ENCODE measurements at places on chromosomes 5 and 9. TPM values are rescaled to one million over a fixed set of nuclear protein-coding genes. Genes with fewer than 3 reads are reported as not detected.

DNA sequence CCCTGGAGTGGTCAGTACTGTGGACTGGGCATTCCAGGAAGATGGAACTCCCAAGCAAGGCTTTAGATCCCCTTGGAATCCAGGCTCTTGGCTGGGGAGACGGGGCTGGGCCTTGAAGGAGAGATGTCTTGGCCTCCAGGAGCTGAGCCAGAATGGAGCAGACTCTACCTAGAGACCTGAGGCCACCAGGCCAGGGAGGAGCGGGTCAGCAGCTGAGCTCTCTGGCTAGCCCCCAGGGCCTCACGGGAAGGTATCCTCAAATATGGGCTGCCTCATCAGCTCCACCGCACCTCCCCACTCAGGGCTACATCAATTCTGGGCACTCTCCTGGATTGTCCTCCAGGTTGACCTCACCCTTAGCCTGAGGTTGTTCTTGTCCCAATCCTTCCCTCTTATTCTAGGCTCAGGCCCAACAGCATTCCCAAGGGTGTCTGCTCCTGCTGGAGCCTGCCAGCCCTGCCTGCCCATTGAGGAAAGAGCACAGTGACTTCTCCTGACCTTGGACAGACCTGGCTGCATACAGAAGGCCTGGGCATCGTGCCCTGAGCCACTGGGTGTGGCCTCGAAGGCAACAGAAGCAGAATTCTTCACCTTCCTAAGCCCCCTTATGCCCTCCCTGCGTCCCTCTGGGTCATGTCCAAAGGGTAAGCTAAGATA lies 3.0 kb upstream of the PDLIM4 start:
- no peak for DNase-seq

GRCh38 chr9:91930475-91930874 lies 19.6 kb downstream of the ROR2 start:
- DNase-seq = no peak

DNA sequence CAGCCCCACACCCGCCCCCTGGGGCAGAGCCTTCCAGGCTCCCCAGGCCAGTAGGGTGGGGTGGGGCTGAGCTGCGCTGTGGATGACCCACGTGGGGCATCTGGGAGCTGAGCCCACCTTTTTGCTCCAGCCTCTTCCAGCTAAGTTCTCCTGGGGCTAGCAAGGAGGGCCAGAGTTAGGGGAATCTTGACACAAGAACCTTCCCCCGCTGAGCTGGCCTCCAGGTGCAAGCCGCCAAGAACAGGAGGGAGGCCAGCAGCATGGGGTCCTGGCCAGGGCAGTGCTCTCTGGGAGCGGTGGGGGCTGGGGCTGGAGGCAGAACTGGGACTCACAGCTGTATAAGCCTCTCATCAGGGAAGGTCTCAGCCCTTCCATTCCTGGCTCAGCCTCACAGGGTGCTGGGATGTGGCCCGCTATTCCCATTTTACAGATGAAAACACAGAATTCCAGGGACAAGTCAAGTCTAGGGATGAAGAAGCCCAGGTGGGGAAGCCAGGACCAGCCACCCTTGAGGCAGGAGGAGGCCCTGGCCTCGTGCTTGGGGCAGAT lies 21.5 kb downstream of the SARDH start:
- no peak for DNase-seq

DNA sequence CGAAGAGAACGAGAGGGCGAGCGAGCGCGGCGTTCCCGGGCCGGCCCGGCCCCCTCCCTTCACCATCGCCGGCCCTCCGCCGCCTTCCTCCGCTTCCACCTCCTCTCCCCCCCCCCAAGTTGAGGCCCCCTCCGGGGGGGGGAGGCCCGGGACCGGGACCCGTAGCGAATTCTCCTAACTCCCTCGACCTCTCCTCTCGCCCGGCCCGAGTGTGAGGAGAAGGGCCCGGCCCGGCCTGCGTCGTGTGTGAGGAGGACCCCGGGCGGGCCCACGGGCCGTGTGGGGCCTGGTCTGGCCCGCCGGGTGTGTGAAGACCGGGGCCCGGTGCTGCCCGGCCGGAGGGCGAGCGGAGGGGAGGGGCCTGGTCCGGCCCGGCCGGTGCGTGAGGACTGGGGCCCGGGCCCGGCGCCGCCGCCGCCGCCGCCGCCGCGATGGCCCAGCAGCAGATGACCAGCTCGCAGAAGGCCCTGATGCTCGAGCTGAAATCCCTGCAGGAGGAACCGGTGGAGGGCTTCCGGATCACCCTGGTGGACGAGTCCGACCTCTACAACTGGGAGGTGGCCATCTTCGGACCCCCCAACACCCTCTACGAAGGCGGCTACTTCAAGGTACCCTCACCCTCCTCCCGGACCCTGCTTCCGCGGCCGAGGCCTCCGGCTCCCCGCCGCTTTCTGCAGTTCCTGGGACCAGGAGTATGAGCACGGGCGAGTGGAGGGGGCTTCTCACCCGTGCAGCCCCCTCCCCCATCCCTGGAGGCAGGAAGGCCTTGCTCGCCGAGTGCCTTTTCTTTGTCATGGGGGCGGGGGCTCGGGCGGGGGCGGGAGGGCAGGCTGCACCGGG lies 587 bp downstream of the UBE2R2 start:
- DNase-seq = peak; percentile 11

DNA sequence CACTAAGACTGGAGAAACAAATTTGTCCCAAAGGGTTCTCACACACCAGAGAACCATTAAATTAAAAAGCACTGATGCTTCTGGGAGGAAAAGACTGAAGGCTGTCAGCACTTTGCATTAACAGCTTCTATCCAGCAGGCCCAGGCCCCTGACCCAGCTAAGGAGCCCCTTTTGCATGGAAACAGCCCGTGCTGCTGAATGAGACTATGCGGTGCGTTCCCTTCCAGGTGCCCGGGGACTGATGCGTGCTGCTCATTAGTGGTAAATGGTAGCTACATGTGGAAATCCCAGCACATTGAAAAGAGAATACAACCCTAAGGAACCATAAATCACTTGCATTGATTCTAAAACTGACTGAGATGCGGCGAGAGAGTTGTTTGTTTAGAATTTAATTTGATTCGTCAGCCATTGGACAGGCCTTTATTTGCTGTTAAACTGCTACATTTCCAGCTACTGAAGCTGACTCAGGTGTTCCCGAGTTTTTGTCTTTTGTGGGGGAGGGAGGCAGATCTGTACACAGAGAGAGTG lies 351.0 kb upstream of the SLC24A2 start:
- no peak for DNase-seq

DNA sequence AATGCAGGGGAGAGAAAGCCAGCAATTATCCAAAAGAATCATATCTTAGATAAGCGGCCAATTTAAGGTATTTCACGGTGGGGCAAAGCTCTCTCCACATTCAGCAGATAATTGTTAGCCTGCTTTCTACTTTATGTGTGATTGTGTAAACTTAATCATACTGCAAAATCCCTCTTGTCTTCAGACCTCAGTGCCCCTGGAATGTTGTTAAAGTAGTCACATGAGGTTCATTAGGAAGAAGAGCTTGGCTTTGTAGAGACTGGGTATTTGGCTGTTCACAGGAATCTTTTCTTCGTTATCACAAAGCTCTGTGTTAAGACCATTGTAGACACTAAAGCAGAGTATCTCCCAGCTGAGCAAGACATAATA lies 127.0 kb downstream of the RFK start:
- DNase-seq = no peak

DNA sequence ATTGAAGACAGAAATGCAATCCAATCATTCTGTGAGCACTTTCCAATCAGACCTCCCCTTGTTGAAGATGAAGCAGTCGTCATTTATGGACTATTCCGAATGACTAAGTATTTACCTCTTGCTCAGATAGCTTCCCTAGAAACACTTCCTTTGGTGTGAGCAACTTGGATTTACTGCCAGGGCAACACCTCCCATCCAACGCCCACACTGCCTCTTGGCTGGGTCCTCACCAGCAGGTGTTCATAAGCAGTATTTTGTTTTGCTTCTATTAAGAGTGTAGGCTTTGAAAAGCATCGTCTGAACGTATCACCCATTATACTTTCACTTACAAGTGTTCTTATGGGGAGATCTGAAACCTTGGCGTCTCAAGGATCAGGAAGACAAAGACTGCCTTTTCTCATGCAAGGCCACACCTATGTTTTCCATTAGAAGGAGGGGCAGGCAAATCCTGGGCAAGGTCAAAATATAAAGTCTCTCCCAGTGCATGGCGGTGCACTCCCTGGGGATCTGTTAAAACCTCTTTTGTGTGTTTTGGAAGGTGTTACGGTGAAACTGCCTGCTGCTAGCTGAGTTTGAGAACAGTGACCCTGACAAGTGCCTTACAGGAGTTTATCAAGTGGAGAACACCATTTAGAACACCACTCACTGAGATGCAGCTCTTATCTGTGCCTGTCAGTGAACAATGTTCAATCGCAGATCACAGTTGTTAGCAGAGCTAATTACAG lies 10.6 kb upstream of the MARCHF3 start:
- no peak for DNase-seq

DNA sequence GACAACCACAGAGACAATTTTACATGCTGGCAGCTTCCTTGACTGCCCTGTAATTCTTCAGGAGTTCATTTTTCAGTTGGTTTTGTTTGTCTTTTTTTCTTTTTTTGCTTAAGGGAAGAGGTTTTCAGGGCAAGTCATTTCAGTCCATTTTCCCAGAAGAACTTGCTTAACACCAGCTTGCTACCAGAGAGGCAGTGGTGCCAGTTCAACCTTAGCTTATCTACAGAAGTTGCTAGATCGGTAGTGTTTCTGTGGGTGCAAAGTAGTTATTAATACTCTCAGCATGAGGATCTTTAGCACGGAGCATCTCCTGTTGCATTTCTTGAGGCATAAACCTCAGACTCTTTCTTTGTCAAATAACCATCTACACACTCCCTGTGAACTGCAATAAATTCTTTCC lies 1.1 kb downstream of the SPEF2 start:
- no peak for DNase-seq

DNA sequence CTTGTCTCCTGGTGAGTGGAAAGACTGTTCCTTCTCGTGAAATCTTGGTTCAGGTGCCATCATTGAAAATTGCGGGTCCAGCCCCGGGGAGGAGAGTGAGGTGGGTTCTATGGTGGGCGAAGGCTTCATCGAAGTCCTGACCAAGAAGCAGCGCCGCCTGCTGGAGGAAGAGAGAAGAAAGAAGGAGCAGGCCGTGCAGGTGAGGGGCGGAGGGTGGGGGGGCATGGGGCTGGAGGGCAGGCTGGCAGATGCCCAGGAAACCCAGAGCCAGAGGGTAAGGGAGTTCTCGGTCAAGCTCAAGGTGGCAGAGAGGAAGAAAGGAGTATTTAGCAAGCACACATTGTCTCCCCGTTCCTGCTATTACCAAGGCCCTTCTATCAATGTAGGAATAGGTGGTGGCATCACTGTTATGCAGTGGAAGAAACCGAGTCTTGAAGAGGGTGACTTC lies 24.3 kb upstream of the POMT1 start:
- DNase-seq = no peak

GRCh38 chr9:27329291-27329690 lies 32.3 kb upstream of the EQTN start:
- no peak for DNase-seq

ZNF454 gene
- 1.7 TPM for polyA plus RNA-seq

PCDHGC4 gene
- 0.23 TPM for polyA plus RNA-seq

MSX2 gene
- 16.4 TPM for polyA plus RNA-seq

UGT3A2 gene
- polyA plus RNA-seq = 0.14 TPM

All from urinary bladder (tissue), 4 donors.